ENCODE measurements at places on chromosomes 2 and 18.
A peak's percentile ranks its signal among the peaks of the same experiment; 100 is the strongest.

GRCh38 chr18:44321868-44322590 is 358.7 kb upstream of the SETBP1 start:
- no peak for DNase-seq

DNA sequence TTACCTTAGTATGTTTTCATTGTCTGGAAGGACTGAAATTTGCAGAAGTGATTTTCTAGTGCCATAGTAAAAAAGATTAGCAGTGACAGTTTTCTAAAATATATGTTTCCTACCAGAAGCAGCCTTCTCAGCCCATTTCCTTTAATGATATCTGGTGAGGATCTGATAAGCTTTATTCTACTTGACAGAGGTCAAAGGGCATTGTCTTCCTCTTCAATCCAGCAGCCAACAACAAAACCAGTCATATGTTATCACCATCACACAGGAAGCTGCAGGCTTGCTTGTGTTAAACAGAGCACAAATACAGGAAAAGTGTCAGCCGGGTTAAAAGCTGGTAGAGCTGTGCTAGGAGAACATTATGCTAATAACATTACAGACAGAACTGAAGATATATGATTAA is 35.6 kb upstream of the ZSWIM2 start:
- no peak for DNase-seq

GRCh38 chr2:73415906-73416305 is 30.3 kb downstream of the ALMS1 start:
- no peak for DNase-seq

DNA sequence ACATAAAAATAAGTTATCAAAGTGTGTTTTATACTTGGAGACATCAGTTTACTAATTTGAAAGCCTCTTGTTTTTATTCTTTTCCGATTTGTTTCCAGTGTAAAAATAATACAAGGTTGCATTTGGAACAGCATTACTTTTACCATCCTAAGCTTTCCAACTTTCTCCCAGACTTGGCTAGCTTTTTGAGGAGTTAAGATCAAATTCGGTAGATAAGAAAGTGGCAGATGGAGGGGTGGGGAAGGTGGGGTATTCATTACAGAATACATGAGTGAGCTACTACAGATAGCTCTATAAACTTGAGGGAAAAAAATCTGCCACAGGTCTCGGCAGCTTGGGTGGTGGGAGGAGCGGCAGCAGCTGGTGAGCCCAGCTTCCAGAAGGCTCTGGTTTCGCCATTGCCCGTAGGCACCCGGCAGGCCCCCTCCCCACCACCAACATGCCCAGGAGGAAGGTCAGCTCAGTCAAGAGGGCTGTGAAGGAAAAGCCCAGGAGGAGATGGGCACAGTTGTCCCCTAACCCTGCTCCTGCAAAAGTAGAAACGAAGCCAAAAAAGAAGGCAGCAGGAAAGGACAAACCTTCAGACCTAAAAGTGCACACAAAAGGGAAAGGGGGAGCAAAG is 18.6 kb upstream of the RMC1 start:
- no peak for DNase-seq

DNA sequence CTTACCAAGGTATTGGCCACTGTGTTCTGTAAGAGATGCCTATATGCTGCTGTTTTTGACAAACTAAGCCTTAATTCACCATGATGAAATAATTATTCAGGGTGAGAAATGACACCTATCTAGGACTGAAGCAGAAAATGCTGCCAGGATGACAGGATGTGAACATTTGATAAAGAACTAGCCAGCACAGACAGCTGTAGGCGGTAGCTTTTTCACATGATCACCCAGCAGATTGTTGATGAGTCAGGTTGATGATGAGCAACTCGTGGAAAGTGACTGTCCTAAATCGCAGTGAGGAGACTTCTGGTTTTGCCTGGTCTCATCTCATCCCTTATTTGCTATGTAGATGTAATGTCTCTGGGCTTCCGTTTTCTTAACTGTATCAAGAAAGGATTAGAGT is 144.1 kb downstream of the PRPF40A start:
- peak; percentile 28 for DNase-seq

GRCh38 chr2:124804014-124804940 is 779.2 kb downstream of the CNTNAP5 start:
- DNase-seq, result no peak

GRCh38 chr2:130737592-130737991 is 8.7 kb downstream of the GPR148 start:
- DNase-seq, result no peak

- DNase-seq, result no peak
Measured at GRCh38 chr2:60780721-60781120, 24.7 kb downstream of the PAPOLG start.

DNA sequence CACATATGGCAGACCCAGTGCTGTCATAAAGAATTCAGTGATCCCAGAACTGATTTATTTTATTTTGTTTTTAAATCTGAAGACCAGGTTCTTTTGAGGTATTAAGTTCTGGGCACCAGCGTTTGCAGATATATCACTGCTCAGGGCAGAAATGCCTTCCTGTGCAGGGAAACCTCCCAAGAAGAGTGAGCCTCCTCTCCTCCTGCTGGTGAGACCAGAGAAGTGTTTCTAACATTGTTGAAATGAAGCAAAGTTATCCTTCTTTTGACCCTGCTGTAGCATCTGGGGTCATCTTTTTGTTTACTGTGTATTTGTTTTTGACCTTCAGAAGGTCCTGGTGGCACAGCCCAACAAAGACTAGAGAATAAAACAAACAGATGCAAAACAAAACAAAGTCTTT is 94.0 kb downstream of the AQP4 start:
- DNase-seq, result no peak

DNA sequence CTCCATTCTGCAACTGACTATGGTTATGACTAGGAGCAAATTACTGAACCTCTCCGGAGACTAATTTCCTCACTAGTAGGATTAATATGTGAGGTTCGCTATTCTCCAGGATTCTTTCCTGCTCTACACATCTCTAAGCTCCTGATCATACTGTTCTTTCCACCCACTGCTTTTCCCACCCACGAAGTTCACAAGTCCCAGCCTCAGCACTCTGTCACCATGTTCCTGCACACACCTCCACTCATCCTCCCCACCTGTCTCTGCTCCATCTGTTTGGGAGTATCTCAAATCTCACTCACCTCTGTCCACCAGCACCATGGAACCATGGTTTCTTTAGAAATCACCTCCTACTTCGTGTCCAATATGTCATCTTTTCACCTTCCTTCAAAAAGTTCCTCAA is 185.3 kb downstream of the LRATD1 start:
- no peak for DNase-seq
